T-helper 17 cell (primary cell): ENCODE measurements at places on chromosomes 16 and 17. TPM values are rescaled to one million over a fixed set of nuclear protein-coding genes. Genes with fewer than 3 reads are reported as not detected.
A peak's percentile ranks its signal among the peaks of the same experiment; 100 is the strongest.

The CA5A gene
- not detected for total RNA-seq

The PRSS21 gene
- not detected for total RNA-seq

The HOXB1 gene
- not detected for total RNA-seq

The TXNL4B gene
- total RNA-seq, result 14.0 TPM

GRCh38 chr17:81910840-81911276 is 341 bp downstream of the PCYT2 start:
- peaks cover 2% of the 10 kb centered on the region for H3K36me3 ChIP-seq
- H3K27me3 ChIP-seq, result no peaks in the 10 kb centered on the region

- H3K4me3 ChIP-seq, result no peak overlapping the region
- H3K36me3 ChIP-seq, result no peaks in the 10 kb centered on the region
- peaks cover 67% of the 10 kb centered on the region for H3K27me3 ChIP-seq
- no peak overlapping the region for H3K27ac ChIP-seq
- H3K4me1 ChIP-seq, result peaks cover 4% of the 10 kb centered on the region
- no peak for DNase-seq
Measured at GRCh38 chr17:74181341-74181740, 22.1 kb upstream of the RPL38 start.

DNA sequence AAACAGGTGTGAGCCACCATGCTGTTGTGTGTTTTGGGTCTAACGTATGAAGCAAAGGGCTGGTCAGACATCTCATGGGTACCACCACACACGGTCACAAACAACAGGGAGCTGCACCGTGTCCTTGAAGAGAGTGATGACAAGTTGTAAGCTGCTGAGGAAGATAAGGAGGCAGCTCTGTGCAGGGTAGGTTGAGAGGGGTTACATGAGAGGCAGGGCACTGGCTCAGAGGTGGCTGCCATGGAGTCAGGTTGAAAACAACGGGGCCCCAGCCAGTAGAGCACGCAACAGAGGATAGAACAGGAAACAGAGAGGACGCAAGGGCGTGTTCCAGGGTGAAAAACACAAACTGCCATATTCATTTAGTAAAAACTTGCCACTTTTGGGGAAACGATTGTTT is 52.2 kb downstream of the TRARG1 start:
- H3K27ac ChIP-seq, result no peak overlapping the region
- H3K4me3 ChIP-seq, result peak overlapping the region; percentile 7

DNA sequence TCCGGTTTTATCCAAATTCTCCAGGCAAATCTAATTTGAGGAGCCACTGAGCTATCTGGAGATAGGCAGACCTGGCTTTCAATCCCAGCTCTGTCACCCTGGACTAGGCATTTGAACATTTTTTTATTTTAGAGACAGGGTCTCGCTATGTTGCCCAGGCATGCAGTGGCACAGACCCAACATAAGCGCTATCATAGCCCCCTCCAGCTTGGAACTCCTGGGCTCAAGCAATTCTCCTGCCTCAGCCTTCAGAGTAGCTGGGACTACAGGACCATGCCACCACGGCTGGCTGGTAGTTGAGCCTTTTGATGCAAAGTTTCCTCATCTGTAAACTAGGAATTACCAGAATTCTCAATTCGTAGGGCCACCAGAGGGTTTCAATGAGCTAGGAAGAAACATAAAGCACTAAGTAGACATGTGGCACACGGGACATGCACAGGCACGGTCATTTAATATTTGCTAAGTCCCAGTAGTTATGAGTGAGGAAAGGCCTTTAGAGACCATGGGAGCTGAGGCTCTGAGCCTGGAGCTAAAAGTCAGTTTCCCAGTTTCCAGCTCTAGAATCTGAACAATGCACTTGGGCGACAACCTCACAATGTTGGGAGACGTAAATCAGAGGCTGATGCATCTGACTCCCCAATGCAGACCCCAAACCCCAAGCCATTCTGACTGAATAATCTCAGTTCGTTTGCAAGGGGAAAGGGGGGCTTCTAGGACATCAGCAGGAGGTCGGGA is 1.1 kb downstream of the ELOB start:
- peak overlapping the region; percentile 89 for H3K27ac ChIP-seq
- H3K36me3 ChIP-seq, result peaks cover 3% of the 10 kb centered on the region
- peak overlapping the region; percentile 93 for H3K4me3 ChIP-seq
- H3K4me1 ChIP-seq, result peaks cover 33% of the 10 kb centered on the region
- H3K27me3 ChIP-seq, result no peaks in the 10 kb centered on the region
- DNase-seq, result no peak

DNA sequence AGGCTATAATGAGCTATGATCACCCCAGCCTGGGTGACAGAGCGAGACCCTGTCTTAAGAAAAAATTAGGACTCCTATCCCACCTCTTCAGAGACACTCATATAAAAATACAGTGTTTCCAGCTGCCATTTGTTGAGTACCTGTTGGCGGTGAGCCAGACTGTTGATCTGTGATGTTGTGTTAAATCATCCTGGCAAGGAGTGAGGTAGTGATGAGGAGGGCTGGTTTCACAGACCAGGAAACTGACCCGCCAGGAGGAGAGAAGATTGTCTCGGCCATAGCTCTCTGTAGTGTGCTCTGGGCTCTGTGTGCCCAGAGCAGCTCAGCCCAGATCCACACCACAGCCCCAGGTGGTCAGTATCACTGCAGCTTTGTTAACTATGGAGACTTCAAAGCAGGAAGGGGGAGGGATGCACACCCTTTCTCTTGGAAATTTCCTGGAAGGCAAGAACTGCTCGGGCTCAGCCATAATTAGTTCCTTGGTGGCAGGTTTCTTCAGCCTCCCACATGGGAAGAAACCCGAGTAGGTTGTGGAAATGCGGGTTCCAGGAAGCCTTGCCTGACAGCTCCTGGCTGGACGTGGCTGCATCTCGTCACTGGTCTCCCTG is 343.0 kb downstream of the SNX29 start:
- peaks cover 8% of the 10 kb centered on the region for H3K4me1 ChIP-seq
- H3K27ac ChIP-seq, result no peak overlapping the region
- H3K4me3 ChIP-seq, result no peak overlapping the region
- DNase-seq, result no peak
- H3K27me3 ChIP-seq, result no peaks in the 10 kb centered on the region

DNA sequence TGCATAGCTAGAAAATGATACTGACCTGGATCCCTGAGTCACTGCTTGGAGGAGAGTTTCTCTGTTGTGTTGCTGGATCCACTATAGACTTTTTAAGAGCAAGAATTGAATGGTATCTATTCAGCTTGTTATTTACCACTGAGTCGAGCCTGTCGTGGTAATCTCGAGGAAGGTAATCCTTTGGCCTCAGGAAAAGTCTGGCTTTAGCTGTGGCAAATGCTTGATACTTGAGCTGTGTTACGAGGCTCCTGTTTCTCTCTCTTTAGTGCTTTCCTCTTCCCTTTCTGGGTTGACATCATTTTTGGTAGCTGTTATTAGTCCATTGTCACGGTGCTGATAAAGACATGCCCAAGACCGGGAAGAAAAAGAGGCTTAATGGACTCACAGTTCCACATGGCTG is 314.3 kb downstream of the SNX29 start:
- H3K4me3 ChIP-seq, result no peak overlapping the region
- no peak overlapping the region for H3K27ac ChIP-seq
- H3K4me1 ChIP-seq, result no peaks in the 10 kb centered on the region
